Hepatocyte (in vitro differentiated cells): ENCODE measurements at places on chromosomes 16 and 17. TPM values are rescaled to one million over a fixed set of nuclear protein-coding genes. Genes with fewer than 3 reads are reported as not detected.

Gene FBXL16
- total RNA-seq: 0.07 and 0.28 TPM in 2 replicates

Gene C17orf78
- total RNA-seq: 0.64 TPM in 1 of 2 replicates, not detected in the other

Gene PLA2G10
- 0.30 and 0.80 TPM in 2 replicates for total RNA-seq

Gene CORO1A
- total RNA-seq: 2.4 and 3.2 TPM in 2 replicates
